ENCODE measurements at places on chromosomes 12 and 14.

DNA sequence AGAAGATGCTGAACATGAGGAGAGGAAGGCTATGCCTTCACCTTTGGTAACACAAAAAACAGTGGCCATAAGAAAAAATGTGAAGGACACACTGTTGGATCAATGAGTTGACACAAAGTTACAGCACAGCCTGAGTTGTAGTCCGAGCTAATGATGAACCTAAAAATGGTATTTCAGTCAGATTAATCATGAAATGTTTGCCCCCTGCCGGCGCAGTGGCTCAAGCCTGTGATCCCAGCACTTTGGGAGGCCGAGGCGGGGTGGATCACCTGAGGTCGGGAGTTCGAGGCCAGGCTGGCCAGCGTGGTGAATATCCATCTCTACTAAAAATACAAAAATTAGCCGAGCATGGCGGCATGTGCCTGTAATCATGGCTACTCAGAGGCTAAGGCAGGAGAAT lies 1.3 kb upstream of the CAPRIN2 start:
- DNase-seq = no peak

- DNase-seq = no peak
Observed at GRCh38 chr12:67748743-67749040, 100.1 kb downstream of the DYRK2 start.

DNA sequence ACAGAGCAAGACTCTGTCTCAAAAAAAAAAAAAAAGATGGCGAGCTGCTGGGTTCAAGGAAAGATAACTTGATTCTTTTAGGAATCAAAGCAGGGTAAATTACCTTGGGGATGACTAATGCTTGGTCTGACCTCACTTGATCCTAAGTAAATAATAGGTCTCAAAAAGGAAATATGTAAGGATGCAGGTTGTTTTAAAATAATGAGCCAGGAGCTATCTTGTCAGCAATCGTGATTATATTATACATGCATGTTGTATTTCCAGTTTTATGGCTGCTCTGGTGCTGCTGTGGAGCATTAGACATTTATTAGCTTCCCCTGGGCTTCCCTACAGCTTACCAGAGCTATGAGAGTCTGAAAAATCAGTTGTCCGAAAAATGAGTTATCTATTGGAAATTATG lies 2.6 kb downstream of the EIF2B2 start:
- no peak for DNase-seq

- no peak for DNase-seq
Observed at GRCh38 chr14:70398706-70399431, 18.0 kb downstream of the SYNJ2BP start.

GRCh38 chr12:109827566-109828550 lies 5.3 kb downstream of the TRPV4 start:
- DNase-seq = no peak

Data from D341Med (cell line).